Mammary epithelial cell (primary cell): ENCODE measurements at places on chromosomes 11 and 22.
A peak's percentile ranks its signal among the peaks of the same experiment; 100 is the strongest.

GRCh38 chr22:38034278-38034882 lies 22.8 kb upstream of the PICK1 start:
- DNase-seq: peak; percentile 83

DNA sequence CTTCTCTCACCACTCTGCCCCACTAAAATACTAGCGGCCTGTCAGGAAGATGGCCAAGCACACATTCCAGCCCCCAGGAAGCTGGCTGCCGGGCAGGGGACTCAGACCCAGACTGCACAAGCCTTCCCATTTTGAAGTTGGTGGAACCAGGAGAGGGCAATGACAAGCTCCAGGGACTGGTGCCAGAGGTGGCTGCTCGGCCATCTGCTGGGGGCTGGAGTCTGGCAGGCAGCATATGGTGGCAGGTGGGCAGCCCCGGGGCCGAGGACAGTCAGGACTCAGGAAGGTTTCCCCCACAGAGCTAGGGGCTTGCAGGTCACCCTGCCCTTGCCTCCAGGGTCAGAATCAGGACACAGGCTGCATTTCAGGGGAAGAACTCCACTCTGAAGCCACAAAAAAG lies 22.6 kb downstream of the KCNJ5 start:
- DNase-seq: no peak

GRCh38 chr22:37973271-37974170 lies 10.8 kb downstream of the SOX10 start:
- no peak for DNase-seq

DNA sequence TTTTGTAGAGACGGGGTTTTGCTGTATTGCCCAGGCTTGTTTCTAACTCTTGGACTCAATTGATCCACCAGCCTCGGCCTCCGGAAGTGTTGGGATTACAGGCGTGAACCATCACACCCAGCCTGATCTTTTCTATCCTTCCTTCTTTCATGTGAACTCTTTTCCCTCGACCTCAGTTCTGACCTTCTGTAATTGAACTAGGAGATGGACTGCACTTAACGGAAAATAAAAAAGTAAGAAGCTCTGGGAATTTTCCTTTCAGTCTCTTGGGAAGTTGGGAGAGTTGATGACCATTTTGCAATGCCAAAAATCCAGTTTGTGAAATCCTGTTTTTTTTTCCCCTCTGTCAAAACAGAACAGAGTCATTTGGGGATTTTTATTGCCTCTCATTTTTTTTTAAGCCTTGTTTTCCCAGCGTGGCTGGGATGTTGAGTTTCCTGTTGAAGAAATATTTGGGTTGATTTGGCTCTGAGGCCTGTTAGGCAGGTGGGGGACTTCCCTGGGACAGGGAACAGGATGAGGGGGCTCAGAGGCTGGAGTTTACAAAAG lies 26.9 kb upstream of the CYB5R3 start:
- DNase-seq: peak; percentile 30

- DNase-seq: no peak
These were observed 87.8 kb downstream of the SHANK2 start for GRCh38 chr11:71164621-71165020.

- no peak for DNase-seq
These were observed 632.9 kb upstream of the CADM1 start for GRCh38 chr11:116136987-116137674.

- peak; percentile 1 for DNase-seq
These were observed at the start of gene DDX25 for GRCh38 chr11:125903711-125904659. DDX25 (plus strand) TSS chr11:125904508; CDS start chr11:125904518, 10 bp downstream.

- peak; percentile 57 for DNase-seq
These were observed at the start of gene RHOD for GRCh38 chr11:67056267-67057204. RHOD (plus strand) TSS chr11:67056847; CDS start chr11:67056903, 56 bp downstream.

GRCh38 chr11:115980337-115981103 lies 476.3 kb upstream of the CADM1 start:
- no peak for DNase-seq

GRCh38 chr11:75371949-75372876 lies 20.8 kb upstream of the ARRB1 start:
- DNase-seq: no peak

GRCh38 chr11:14082338-14082737 lies 119.8 kb downstream of the SPON1 start:
- DNase-seq: no peak
